Activated naive CD8-positive, alpha-beta T cell treated with anti-CD3 and anti-CD28 coated beads, Interleukin-2, amount 50 U/mL, for 24 hours (primary cell): ENCODE measurements at places on chromosomes 5 and 9.
A peak's percentile ranks its signal among the peaks of the same experiment; 100 is the strongest.

GRCh38 chr9:96719921-96720320 lies 58.0 kb downstream of the ZNF510 start:
- peak; percentile 2 for DNase-seq

GRCh38 chr5:122999947-123000563 lies 36.5 kb downstream of the PPIC start:
- peak; percentile 47 for DNase-seq

GRCh38 chr9:80410106-80410505 lies 838.3 kb downstream of the TLE4 start:
- no peak for DNase-seq

- no peak for DNase-seq
Measured at GRCh38 chr5:96963267-96963666, 27.4 kb downstream of the LNPEP start.

DNA sequence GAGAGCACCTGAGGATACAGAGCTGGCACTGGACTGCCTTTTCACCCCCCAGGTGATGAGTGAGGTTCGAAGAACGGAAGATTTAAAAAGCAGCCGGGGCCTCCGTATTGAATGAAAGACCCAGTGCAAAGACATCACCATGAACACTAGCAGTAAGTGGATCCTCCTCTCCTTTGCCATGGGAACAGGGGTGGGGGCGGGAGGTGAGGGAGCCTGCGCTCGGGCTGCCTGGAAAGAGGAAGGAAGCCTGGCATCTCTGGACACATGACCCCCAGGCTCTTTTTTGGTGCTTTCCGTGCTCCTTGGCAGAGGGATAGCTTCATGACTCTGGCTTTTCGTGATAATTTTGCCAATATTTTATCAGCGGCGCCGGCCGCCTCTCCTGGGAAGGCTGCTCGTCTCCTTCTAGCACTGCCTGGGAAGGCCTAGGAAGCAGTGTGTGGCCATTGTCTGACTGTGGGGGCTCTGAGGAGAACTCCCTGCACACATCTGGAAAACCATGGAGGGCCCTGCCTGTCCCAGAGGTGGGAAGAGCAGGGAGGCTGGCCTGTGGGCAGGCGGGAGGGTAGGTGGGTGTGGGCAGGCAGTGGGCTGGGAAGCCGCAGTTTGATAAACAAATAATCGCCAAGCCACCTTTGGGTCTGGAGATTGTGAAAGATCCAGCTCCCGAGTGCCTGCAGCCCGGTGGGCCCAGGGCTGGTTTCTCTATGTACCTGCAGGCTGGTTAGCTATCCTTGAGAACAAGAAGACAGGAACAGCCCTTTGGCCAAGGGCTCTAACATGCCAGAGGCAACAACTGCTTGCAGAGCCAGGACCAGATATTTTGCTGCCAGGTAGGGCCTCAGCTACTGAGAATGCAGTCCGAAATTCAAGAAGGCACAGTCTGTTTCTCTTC lies 911 bp downstream of the ABLIM3 start:
- no peak for DNase-seq

DNA sequence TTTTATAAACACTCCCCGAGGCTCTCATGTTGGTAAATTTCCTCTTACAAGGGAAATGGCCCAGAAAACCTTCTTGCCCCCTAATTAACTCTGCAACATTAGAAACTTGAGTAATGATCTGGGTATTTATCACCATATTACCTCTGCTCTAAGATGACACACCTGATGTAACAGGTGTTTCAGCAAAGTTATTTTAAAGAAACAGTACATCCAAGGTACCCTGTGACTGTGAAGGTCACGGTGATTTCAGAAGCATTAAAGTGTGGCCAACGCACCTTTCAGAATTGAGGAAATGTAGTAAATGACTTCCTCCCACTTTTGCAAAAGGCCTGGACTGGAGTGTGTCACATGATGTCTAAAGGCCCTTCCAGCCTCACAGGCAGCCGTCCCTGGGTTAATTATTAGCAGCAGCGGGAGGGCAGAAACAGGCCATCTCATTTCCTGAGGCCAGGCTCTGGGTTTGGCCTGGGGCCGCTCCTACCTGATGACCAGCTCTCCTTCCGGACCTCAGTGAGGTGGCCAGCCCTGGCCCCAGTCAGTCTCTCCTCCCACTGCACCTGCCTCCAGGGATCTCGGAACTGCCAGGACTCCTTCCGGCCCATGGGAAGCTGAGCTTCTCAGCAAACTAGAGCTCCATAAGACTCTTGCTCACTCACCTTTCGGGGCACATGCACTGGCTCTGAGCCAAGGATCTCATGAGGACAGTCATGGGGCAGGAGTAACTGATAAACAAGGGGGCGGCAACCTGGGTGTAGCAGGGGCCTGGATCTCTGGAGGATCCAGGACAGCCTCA lies 20.7 kb downstream of the PTPN3 start:
- no peak for DNase-seq

DNA sequence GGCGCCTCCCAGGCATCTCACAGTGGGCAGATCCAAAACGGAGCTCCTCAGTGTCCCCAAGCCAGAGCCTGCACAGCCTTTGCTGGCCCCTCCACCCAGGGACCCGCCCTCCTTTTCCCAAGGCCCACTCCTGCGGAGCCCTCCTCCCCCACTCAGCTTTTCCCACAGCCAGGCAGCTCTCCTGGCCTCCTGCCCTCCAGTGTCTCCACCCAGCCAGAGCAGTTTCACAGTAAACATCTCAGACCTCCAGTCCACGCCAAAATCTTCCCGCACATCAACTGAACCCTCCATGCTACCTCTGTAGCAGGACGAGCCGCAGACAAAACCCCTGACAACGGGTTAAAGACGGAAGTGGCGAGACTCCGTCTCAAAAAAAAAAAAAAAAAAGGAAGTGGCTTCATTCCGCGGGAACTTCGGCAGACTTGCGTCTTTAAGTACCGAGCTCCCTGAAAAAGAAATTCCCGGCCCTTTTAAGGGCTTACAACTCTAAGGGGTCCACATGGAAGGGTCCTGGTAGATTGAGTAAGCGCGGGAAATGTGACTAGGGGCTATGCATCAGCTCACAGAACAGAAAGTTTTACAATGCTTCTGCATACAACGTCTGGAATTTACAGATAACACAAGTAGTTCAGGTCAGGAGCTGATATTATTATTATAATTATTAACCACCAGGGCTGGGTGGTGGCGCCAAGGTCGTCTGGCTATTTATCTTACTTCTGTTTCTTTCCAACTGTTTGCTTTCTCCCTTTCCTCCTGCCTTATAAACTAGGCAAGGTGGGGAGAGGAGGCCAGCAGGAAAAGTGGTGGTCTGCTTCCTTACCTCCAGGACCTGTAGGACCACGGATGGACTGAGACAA lies 11.4 kb upstream of the GRIN1 start:
- peak; percentile 28 for DNase-seq

GRCh38 chr5:33180900-33181299 lies 259.9 kb upstream of the TARS1 start:
- no peak for DNase-seq

DNA sequence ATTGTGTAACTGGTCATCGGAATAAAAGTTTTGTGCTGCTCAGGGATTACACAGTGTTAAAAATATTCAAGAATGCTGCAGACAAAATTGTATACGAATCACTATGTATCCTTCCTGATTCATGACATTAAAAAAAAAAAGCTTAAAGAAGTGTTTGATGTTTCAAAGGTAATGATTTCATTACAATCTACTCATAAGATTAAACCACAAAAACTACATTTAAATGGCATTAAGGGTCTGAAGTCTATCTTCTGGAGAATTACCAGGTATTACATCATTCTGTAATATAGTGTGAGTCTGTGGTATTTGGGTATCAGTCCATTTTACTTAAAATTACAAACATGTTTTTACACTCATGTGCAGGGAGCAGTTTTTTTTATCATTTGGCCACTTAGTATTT lies 324.4 kb downstream of the NDUFS4 start:
- DNase-seq = no peak

DNA sequence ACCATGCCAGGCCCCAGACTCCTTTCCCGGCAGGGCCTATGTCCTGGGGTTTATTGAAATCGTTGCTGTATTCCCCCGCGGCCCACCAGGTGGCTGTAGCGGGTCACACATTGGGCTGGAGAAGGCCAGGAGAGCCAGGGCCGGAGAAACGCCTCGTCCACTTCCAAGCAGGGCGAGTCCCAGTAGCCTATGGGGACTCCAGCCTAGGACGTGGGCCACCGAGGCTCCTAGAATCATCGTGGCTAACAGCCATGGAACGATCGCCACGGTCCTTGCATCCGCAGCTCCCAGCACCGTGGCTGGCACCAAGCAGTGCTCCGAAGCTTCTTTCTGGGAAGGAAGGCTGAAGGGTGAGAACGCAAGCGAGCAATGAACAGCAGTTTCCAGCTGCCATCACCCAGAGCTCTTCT lies 87.7 kb downstream of the ENTREP1 start:
- peak; percentile 4 for DNase-seq

DNA sequence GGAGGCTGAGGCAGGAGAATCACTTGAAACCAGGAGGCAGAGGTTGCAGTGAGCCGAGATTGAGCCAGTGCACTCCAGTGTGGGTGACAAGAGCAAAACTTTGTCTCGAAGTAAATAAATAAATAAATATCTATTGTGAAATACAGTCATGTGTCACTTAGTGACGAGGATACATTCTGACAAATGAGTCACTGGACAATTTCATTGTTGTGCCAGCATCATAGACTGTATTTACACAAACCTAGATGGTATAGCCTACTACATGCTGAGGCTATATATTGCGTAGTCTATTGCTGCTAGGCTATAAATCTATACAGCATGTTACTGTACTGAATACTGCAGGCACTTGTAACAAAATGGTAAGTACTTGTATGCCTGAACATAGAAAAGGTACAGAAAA lies 61.1 kb upstream of the CCL21 start:
- no peak for DNase-seq

- peak; percentile 45 for DNase-seq
Measured at GRCh38 chr5:443239-444151, 519 bp downstream of the EXOC3 start.
